ENCODE measurements at places on chromosomes 12 and 14.

GRCh38 chr14:68760761-68761160, 32.1 kb downstream of the ZFP36L1 start:
- DNase-seq: no peak

- no peak for DNase-seq
These were observed 31.9 kb downstream of the RESF1 start for GRCh38 chr12:31991146-31991545.

DNA sequence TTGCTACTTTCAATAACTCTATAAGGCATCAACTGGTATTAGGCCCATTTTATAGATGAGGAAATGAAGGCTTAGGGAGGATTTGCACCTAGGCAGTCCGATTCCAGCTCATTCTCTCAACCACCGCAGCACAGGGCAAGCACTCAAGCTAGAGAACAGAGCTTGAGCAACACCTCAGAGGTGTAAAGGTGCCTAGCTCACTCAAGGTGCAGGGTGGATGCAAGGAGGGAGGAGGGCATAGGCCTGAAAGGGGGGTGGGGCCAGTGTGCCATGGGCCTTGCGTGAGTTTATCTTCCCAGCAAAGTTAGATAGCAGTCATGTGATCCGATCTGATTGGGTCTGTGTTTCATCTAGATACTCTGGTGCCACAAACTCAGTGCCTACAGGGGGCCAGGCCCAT, 10.2 kb upstream of the EMP1 start:
- no peak for DNase-seq

- no peak for DNase-seq
These were observed 6.2 kb downstream of the ISCU start for GRCh38 chr12:108568338-108569154.

DNA sequence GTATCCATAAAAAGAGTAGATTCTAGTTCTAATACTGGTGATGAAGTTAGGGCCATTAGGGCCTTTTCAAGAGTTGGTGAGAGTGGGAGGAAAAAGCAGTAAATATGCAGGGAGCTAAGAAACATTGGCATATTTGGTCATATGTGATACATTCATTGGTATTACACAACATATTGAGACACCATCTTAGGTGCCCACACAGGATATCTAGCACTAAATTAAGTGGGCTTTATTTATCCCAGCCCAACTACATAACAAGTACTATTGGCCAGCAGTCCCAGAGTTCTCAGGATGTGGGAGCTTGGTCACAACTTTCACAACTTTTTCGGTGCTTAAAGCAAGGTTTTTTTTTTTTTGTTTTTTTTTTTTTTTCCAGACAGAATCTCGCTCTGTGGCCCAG, 2.0 kb upstream of the ING4 start:
- no peak for DNase-seq

DNA sequence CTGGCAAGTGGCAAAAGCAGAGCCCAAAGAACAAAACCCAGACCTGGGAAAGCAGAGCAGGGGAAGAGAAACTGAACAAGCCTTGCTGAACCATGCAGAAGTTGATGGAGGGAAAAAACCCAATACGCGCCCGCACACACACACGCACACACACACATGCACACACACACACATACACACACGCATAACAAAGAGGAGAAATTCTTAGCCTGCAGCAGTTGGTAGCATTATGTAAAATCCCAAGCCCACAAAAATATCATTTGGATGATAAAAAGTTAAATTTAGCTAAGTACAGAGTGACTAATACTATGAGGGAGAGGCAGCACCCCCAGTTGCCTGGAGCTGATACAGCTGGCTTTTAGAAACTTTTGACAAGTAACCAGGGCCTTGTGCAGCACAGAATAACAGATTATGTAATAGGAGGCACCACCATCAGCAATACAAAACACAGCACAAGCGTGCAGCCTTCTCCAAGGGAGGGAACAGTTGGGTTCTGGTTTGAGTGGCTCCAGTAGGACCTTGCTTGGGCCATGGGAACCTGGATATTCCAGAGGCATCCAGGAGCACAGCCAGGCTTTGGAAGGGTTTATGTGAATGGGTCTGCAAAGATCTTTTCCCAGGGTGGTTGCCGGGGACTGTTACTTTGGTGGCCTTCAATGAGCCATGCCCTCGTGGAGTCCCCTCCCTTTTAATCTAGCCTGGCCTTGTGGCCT, 35.3 kb downstream of the PITPNM2 start:
- no peak for DNase-seq

- no peak for DNase-seq
These were observed 25.4 kb upstream of the ATXN2 start for GRCh38 chr12:111624540-111624939.

DNA sequence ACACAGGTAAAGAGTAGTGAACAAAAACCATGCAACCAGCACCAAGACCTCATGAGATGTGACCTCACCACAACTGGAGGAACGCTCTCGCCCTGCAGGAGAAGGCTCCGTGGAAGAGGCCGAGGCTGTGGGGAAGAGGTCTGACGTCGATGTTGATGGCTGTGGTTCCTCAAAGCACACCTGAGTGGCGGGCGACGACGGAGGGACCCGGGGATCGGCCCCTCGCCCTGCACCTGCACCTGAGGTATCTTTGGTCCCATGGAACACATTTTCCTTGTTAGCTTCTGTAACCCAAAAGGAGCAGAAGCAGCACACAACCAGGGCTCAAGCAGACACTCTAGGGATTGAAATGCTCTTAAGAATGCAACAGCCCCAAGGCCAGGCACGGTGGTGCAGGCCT, 17.9 kb downstream of the CHFR start:
- DNase-seq: no peak
